ENCODE measurements at places on chromosomes 11 and 22. TPM values are rescaled to one million over a fixed set of nuclear protein-coding genes. Genes with fewer than 3 reads are reported as not detected.

The PRRG4 gene
- 6.7 TPM for total RNA-seq

The CDKN1C gene
- total RNA-seq, result 20.7 TPM

The ACAD8 gene
- total RNA-seq, result 30.4 TPM

The CNGA4 gene
- 0.23 TPM for total RNA-seq

The GRAMD1B gene
- total RNA-seq, result 12.2 TPM

The TMEM151A gene
- not detected for total RNA-seq

The EFCAB6 gene
- total RNA-seq, result 0.63 TPM

The HNRNPUL2 gene
- 48.5 TPM for total RNA-seq

The KDELR3 gene
- 2.7 TPM for total RNA-seq

The ART5 gene
- not detected for total RNA-seq

The TNNT3 gene
- not detected for total RNA-seq

The MFRP gene
- total RNA-seq, result not detected

The GTSE1 gene
- 1.6 TPM for total RNA-seq

The MUC2 gene
- total RNA-seq, result not detected

The RIN1 gene
- total RNA-seq, result 10.9 TPM

The FBLN1 gene
- total RNA-seq, result 13.5 TPM

The KLHDC7B gene
- 3.7 TPM for total RNA-seq

The VPREB1 gene
- not detected for total RNA-seq

The MYO18B gene
- total RNA-seq, result 0.11 TPM

All from spleen (tissue), 13 donors.